ENCODE measurements at places on chromosomes 12 and 14.

GRCh38 chr14:36947362-36947761 lies 225.0 kb downstream of the SLC25A21 start:
- no peak for DNase-seq

DNA sequence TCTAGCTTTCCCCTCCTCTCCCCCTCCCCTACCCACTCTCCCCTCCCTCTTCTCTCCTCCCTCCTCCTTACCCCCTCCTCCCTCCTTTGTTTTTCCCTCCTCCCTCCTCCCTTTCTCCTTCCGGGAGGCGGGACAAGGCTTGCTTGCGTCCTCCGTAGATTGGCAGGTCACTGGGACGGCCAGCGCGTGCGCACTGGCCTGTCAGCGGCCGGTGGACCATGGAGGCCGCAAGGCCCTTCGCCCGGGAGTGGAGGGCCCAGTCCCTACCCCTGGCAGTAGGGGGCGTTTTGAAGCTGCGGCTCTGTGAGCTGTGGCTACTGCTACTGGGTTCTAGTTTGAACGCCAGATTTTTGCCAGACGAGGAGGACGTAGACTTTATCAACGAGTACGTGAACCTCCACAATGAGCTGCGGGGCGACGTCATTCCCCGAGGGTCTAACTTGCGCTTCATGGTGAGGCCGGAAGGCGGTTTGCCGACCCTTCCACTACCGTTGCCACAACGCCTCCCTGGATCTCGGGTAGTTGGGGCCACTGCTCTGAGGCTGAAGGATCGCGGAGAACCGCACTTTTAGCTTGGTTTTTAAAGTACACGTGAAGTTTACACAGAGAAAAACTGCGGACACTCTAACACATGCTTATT lies at the start of gene GLIPR1L2:
TSS of gene GLIPR1L2 (plus strand) at position 191 of the 640 bp plus-strand sequence. CDS start at position 219, 28 bp downstream.
- DNase-seq: peak; percentile 86

GRCh38 chr14:94394581-94395207 lies 6.3 kb upstream of the SERPINA1 start:
- DNase-seq: no peak

DNA sequence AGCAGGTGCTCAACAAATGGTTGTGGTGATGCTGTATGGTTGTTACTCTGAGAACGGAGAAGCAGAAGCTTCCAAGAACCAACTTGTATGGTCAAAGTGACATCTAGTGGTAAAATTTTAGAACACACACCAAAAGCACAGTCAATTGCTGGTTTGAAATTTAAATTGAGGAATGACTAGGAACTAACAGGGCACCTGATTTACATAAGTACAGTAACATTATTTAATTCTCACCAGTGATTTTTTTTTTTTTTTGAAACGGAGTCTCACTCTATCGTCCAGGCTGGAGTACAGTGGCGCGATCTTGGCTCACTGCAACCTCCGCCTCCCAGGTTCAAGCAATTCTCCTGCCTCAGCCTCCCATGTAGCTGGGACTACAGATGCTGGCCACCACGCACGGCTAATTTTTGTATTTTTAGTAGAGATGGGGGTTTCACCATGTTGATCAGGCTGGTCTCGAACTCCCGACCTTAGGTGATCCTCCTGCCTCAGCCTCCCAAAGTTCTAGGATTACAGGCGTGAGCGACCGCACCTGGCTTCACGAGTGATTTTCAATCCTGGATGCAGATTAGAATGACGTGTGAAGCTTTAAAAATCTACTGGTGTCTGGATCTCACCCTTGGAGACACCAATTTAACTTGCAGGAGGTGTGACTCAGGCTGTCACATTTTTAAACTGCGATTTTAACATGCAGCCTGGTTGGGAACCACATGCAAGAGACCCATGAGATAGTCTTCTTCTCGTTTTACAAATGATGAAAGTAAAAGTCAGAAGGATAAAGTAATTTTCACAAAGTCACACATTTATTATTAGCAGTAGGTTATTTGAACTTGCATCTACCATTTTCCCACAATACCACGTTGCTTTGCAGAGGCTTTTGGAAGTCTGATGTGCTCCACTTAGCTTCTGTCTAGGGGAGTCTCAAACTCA lies 14.1 kb upstream of the NUMB start:
- no peak for DNase-seq

DNA sequence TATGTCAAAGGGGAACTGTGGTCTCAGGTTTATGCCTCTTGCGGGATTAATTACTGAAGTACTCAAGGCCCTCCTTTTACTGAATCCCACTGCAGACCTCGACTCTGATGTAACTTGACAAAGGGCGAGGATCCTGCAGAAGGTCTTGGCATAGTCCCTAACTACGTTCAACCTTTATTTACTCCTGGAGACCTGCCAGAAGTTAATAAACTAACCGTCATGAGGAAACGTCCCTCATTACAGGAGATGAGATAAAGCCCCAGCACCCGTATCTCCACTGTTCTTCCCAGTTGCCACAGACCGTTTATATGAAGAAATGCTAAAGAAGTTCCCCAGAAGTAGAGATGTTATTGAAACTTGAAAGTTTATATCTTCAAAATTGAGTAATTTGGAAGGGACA lies 190.9 kb downstream of the ETV6 start:
- DNase-seq: no peak
